Mammary epithelial cell (primary cell): ENCODE measurements at places on chromosomes 5 and 9. TPM values are rescaled to one million over a fixed set of nuclear protein-coding genes. Genes with fewer than 3 reads are reported as not detected.

The NMUR2 gene
- not detected in 2 replicates for total RNA-seq

The IFNA21 gene
- not detected for total RNA-seq

The PRSS3 gene
- total RNA-seq = 24.4 and 27.6 TPM in 2 replicates

The ESM1 gene
- not detected for total RNA-seq

The CDC20B gene
- total RNA-seq = not detected

The PCDHA11 gene
- 2.0 TPM for total RNA-seq

The ADRB2 gene
- 4.8 TPM for total RNA-seq

The ZNF462 gene
- 28.0 TPM for total RNA-seq

The ANGPTL2 gene
- 0.11 TPM in 1 of 2 replicates, not detected in the other for total RNA-seq
